ENCODE measurements at places on chromosomes 13 and 19. TPM values are rescaled to one million over a fixed set of nuclear protein-coding genes. Genes with fewer than 3 reads are reported as not detected.
A peak's percentile ranks its signal among the peaks of the same experiment; 100 is the strongest.

Gene CYP2S1
- total RNA-seq: 11.0 TPM

DNA sequence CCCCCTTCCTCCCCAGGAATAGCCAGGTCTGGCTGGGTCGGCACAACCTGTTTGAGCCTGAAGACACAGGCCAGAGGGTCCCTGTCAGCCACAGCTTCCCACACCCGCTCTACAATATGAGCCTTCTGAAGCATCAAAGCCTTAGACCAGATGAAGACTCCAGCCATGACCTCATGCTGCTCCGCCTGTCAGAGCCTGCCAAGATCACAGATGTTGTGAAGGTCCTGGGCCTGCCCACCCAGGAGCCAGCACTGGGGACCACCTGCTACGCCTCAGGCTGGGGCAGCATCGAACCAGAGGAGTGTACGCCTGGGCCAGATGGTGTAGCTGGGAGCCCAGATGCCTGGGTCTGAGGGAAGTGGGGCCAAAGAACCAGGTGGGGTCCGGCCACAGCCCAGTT, 3.2 kb downstream of the KLK2 start:
- peak; percentile 23 for DNase-seq

GRCh38 chr13:109376936-109377335, 409.4 kb downstream of the IRS2 start:
- no peak for DNase-seq

DNA sequence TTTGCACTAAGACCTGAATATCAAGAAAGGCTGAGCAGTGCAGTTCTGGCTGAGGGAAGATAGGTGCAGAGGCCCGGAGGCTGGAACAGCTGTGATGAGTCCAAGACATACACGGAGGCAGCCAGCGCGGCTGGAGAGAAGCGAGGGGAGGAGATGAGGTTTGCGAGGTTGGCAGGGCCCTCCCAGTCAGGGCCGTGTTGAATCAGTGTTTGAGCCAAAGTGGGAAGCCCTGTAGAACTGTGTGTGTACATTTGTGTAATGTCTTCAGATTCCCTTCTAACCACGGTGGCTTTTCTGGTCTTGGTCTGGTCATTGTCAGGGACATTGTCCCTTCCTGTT, 34.9 kb downstream of the PAK4 start:
- DNase-seq: peak; percentile 78

Gene FCER2
- not detected for total RNA-seq

Gene NOVA2
- 2.9 TPM for total RNA-seq

DNA sequence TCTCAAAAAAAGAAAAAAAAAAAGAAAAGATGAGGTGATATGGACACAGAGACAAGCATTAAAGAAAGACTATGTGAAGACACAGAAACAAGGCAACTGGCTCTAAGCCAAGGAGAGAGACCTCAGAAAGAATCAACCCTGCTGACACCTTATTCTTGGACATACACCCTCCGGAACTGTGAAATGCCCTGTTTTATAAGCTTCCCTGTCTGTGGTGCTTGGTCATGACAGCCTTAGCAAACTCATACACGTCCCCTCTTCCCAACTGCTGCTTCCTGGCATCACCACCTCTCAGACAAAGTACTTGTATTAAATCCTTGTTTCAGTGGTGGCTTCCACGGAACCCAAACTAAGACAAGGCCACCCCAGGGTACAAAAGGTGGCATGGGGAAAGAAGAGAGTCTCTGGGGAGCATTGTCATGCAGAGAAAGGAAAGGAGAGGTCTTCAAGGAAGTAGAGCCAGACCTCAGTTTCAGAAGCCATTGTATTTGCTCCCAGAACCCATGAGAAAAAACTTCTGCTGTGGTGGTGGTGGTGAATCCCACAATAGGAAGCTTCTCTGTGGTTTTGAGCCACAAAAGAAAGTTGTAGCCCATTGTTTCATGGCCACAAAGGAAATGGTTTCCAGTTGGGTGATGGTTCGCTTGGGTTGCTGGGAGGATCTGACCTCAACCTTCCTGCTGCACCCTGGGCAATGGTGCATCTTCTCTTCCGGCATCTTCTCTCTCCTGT, 16.3 kb upstream of the TSPAN16 start:
- DNase-seq: no peak

Gene SYT5
- total RNA-seq: not detected

GRCh38 chr19:11587975-11588631, 9.2 kb upstream of the ZNF627 start:
- DNase-seq: no peak

- DNase-seq: no peak
These were observed 38.2 kb downstream of the ARRDC2 start for GRCh38 chr19:18046059-18046718.

Gene POSTN
- 795 TPM for total RNA-seq

GRCh38 chr13:31930901-31931522, 100.6 kb upstream of the FRY start:
- no peak for DNase-seq

- peak; percentile 62 for DNase-seq
These were observed 22.2 kb downstream of the RASA3 start for GRCh38 chr13:114110091-114110829.

- DNase-seq: peak; percentile 60
These were observed 13.1 kb downstream of the ATP11A start for GRCh38 chr13:112702986-112703379.

- no peak for DNase-seq
These were observed 8.2 kb downstream of the IGFL4 start for GRCh38 chr19:46032597-46033025.

DNA sequence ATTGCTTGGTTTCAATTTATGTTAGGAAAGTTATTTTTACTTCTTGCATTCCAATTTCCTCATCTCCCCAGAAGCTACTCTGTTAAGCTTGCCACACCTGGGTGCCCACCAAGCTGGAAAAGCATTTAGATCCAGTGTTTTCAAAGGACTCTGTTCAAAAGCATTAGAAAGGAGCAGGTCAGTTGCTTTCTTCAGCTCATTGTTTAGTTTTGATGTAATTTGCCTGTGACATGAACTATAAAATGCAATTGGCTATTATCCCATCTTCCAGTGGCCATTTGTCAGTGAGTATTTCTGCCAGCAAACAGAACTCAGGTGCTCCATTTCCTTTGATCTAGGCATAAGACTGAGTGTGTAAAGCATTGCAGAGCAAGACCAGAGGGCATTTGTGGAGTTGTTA, 46.7 kb upstream of the RNF113B start:
- no peak for DNase-seq

GRCh38 chr19:41530184-41530534, 45.8 kb upstream of the CEACAM21 start:
- DNase-seq: no peak

DNA sequence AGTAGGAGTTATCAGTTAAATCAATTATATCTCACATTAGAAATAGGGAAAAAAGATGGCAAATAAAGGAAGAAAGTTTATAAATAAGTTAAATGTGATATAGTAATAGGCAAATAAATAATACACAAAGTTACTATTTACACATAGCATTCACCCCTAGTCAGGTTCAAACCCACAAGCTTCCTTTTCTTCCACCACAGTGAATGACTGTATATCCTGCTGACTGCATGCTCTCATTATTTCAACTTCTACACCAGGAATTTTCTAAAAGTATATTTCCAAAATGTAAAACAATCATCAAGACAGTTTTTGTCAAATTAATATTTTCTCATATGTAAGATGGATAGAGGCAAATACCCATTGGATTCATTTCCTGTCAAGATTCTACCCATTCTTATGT, 548.6 kb upstream of the SLITRK5 start:
- no peak for DNase-seq

Gene ZNF14
- 12.9 TPM for total RNA-seq

Gene NANOS3
- total RNA-seq: not detected

- DNase-seq: peak; percentile 25
These were observed 238.0 kb downstream of the GGACT start for GRCh38 chr13:100350601-100351000.

- DNase-seq: no peak
These were observed 127.2 kb upstream of the TSC22D1 start for GRCh38 chr13:44703371-44703770.

Gene C19orf81
- total RNA-seq: not detected

Gene HAUS8
- total RNA-seq: 5.1 TPM

DNA sequence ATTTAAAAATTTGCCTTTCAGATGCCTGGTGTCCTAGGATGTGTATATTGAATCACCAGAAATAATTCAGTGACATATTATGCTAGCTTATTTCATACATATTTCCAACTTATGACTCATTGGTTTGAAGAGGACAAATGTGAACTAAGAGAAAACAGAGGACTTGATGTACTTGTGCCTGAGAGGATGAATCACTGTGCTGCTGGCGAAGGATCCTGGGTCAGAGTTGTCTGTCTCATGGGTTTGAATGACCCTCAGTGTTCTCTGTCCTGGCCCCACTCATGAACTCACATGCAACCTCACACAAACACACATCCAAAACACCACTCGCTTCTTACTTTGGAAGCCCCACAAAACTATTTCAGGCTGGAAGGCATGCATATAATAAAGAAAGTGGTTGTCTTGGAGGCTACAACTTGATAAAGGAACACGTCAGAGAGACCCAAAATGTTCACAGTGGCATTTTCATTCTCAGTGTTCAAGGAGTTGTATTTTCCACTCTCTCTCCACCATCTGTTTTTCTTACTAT, 129.0 kb upstream of the SPRY2 start:
- DNase-seq: peak; percentile 80

Gene KLHL1
- 0.31 TPM for total RNA-seq

Gene TNFSF13B
- 1.8 TPM for total RNA-seq

GRCh38 chr19:40360708-40361241, 12.3 kb downstream of the PLD3 start:
- DNase-seq: no peak

Gene CD22
- 7.4 TPM for total RNA-seq

- DNase-seq: no peak
These were observed 483.6 kb downstream of the PCDH20 start for GRCh38 chr13:60931858-60932546.

DNA sequence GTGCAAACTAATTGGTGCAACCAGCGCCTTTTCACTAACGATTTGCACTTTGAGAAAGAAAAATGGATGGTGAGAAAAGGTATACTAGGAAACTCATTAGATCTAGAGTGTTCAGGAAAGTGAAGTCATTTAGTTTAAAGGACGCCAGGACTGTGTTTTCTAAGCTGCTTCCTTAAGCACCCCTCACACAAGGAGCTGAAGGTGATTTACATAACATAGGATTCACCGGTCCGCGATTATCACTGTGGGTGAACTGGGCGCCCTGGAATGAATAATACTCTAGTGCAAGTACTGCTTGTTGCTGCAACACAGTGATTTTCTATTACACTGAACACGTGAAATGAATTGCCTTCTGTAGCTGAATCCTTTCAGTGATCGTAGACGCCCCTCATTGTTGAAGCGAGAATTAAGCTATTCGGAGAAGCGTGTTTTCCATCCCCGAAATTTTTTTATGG, 2.6 kb upstream of the MAB21L1 start:
- DNase-seq: peak; percentile 40

Gene VASP
- 25.7 TPM for total RNA-seq

GRCh38 chr13:105363261-105364190, 1171.9 kb downstream of the EFNB2 start:
- DNase-seq: peak; percentile 73

DNA sequence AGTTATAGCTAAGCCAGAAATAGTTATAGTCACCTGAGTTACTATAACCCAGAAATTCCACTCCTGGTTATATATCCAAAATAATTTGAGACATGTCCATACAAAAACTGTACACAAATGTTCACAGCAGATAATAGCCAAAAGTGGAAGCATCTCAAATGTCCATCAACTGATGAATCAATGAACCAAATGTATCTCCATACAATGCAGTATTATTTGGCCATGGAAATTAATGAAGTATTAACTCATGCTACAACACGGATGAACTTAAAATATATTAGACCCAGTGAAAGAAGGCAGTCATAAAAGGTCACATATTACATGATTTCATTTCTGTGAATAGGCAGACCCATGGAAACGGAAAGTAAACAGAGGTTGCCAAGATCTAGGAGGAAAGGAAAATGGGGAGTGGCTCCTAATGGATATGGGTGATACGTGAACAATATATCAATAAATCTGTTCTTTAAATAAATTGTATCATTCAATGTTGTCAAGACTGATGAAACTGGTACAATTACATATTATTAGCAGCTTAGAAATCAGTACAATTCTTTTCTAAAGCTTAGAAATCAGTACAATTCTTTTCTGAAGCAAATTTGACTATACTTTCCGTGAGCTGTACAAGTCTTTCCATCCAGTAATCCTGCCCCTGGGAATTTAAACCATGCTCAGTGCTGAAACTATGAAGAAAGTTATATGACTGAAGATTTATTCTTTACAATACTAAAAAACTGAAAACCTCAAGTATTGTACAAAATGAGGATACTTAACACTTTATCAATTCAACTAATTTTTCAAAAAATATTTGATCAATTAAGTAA, 47.0 kb upstream of the DIAPH3 start:
- DNase-seq: no peak

DNA sequence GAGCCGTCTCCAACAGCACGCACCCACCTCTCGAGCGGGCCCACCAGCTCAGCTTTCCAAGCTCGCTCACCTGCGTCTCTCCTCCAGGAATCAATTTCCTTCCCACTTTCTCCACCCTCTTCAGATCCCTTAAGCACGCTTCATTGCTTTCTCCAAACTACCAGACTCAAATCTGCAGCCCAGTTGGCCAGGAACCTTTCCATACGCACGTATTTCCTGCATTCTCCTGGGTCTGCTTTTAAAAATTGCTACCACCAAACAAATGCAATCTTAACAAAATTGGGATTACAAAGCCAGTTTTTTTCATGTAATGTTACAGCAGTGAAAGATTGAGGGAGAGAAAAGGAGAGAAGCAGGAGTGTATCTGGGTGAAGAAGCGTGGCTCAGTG, 1.5 kb downstream of the ENOX1 start:
- no peak for DNase-seq

Gene ZNF575
- 0.41 TPM for total RNA-seq

DNA sequence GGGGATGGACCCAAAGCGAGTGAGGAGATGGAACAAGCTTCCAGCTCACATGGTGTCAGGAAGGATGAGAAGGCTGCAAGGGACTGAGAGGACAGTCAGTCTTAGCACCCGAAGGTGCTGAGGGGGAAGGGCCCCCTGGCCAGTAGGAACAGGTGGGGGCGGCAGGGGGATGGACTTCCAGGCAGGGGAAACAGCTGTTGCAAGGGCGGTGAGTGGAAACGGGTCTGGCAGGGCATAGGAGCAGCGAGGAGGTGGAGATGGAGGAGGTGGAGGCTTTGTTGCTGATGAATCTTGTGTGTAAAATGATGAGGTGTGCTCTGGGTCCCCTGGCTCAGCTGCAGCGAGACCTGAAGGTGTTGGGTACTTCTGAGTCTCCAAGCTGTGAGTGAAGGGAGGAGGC, 1.2 kb downstream of the MAP1S start:
- DNase-seq: peak; percentile 41

Gene TMEM255B
- total RNA-seq: 2.7 TPM

- DNase-seq: no peak
These were observed 69.9 kb downstream of the RUBCNL start for GRCh38 chr13:46317120-46317519.

- DNase-seq: no peak
These were observed 4.0 kb downstream of the KLK1 start for GRCh38 chr19:50819636-50820035.

Gene CCDC169
- 5.5 TPM for total RNA-seq

- DNase-seq: no peak
These were observed 2.2 kb upstream of the TNFRSF19 start for GRCh38 chr13:23567906-23568460.

Gene CCNE1
- total RNA-seq: 7.0 TPM

All from tongue (tissue), 3 donors.